ENCODE measurements at places on chromosomes 12 and 14.

DNA sequence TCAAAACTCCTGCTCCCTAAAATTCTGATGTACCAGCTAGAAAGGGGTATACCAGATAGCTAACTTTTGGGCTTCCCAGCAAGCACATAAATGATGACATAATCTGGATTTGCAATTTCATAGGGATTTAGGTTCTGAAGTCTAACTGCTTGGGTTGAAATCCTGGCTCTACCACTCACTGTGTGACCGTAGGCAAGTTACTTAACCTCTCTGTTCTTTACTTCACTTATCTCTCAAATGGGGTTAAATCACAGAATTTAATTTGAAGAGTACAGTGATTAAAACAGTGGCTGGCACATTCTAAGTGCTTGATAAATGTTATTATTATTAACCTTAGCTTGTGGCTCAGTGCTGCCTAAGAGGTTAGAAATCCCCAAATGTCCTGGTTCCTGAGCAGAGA is 49.1 kb upstream of the NUAK1 start:
- no peak for DNase-seq

GRCh38 chr14:92459950-92460421 is 53.6 kb upstream of the RIN3 start:
- no peak for DNase-seq

GRCh38 chr14:77872983-77873382 is 73.1 kb downstream of the ADCK1 start:
- DNase-seq, result no peak

DNA sequence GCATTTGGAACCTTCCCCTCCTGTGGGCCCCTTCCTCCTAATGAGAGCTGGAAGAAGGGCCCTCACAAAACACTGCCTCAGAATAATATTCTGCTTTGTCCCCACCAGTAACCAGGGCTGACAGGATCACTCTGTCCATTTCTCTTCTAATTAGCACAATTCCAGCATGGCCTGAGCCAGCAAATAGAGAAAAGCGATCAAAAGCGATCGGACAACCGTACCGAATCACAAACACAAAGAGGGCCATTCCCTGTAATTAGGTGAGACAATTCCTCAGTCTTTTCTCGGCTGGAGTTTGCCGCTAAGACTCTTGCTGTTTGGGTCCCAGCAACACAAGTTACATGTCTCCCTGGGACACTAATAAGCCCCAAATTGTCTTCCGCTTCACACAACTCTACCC is 35.6 kb upstream of the VSX2 start:
- DNase-seq, result no peak

- DNase-seq, result no peak
These were observed 43.1 kb downstream of the CACNA1C start for GRCh38 chr12:2095878-2096277.

DNA sequence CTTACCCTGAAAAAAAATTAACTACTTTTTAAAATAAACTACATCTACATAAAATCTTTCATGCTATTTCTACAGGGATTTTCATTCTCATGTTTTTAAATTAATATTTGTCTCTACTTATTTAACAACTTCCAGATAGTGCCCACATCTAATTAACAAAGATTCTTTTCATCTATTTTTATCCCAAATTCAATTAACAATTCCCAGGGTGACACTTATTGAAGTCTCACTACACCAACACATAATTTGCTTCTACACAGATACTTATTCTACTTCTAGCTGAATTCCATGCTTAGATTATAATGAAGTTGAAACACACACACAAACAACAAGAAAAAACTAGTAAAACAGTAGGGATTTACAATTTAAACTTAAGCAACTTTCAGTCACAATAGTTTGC is 336.6 kb downstream of the ACSS3 start:
- no peak for DNase-seq

GRCh38 chr12:54053751-54054741 is at the start of gene HOXC4:
Gene HOXC4 (plus strand): TSS chr12:54053835. CDS start chr12:54053923, 88 bp downstream.
- DNase-seq, result no peak

- no peak for DNase-seq
These were observed 15.9 kb downstream of the GALNT8 start for GRCh38 chr12:4736091-4736490.

DNA sequence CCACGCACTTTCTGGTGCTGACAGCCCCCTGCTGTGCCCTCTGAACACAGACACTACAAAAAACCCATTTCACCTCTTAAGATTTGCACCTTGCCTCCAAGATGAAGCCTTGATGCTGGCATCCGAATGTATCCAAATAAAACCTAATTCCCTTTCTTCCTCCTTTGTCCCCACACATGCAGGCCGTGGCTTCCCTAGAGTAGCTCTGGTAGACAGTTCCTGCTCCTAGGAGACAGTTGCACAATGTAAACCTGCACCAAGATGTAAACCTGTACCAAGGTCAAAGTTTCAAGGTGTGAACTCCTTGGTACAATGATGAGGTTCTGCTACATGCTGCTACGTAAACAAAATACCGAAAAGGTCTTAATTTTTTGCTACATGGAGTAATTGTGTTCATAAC is 625 bp upstream of the ABHD12B start:
- DNase-seq, result no peak

- no peak for DNase-seq
These were observed 243.9 kb upstream of the LRIG3 start for GRCh38 chr12:59164226-59164625.

- DNase-seq, result no peak
These were observed 671 bp downstream of the SPTB start for GRCh38 chr14:64878837-64879634.

DNA sequence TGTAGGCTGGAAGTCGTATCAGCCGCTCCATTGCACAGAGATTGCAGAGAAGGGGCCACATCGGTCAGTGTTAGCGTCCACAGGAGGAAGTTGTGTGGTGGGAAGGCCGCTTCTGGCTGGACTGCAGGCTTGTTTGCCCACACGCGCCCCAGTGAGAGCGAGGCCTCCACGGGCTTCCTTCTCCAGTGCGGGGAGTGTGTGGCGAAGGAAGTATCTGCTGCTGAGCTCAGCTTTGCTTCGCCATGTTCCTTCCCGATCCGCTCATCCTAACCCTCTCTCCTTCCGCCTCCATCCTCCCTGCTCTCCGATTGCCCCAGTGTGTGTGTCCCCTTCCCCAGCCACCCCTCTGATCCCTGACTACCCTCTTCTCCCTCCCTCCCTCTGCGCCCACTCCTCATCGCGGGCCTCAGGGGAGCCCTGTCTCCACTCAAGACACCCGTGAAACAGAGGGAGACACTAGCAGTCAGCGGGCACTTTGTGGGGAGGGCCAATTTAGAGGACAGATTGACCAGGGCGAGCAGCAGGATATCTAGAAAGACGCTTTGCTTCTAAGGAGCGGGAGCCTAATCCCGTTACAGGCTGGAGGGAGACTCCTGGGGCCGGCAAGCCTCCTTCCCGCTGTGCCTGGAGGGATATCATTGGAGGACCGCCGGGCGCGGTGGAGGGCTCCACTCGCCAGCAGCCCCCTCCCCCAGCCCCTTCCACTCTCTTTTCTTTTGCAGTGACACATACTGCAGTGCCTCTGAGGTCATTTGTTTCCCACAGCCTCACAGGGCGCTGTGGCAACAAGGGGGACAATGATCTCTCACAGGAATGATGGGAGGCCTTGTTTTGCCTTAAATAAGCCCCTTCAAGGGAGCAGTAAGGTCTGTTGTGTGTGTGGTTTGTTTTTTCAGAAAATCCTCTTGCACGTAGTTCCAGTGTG is 428.8 kb downstream of the ZFP36L1 start:
- DNase-seq, result no peak

GRCh38 chr12:93093243-93093642 is 164.1 kb upstream of the EEA1 start:
- no peak for DNase-seq

DNA sequence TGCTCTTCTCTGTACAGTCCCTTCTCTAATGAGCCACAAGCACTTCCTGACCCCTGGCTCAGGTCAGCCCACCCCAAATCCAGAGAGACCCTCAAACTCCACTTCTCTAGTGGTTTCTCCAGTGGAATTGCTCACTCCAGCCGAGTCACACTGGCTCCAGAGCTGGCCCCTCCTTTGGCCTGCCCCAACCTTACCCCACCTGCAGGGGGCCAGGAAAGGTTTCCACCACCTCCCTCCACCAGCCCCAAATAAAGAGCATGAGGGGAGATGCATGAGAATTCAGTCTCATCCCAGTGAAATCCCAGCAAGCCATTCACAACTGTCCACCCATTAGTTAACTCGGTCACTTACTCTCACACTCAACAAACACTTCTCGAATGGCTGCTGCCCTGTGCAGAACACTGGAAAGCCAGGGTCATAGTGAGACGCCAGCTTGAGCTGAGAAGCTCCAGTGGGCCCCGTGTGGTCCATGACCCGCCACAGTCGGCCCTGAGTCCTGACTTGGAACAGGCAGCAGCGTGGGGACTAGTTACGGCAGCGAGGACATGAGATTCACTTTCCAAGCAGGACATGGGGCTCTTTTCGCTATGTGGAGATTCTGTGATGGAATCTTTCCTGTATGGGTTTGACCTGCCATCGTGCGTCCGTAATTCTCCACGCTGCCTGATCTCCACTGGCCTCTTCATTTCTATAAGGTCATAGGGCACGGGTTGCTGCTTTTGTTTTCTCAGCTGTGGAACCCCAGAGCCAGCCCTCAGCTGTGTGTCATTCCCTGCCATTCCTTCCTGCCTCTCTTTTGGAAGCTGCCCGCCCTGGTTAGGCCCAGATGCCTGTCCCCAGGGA is 44.2 kb downstream of the SLC6A12 start:
- DNase-seq, result no peak

- no peak for DNase-seq
These were observed 4.9 kb downstream of the B4GALNT3 start for GRCh38 chr12:464484-465267.

GRCh38 chr14:91135039-91135438 is 21.2 kb downstream of the DGLUCY start:
- DNase-seq, result no peak

DNA sequence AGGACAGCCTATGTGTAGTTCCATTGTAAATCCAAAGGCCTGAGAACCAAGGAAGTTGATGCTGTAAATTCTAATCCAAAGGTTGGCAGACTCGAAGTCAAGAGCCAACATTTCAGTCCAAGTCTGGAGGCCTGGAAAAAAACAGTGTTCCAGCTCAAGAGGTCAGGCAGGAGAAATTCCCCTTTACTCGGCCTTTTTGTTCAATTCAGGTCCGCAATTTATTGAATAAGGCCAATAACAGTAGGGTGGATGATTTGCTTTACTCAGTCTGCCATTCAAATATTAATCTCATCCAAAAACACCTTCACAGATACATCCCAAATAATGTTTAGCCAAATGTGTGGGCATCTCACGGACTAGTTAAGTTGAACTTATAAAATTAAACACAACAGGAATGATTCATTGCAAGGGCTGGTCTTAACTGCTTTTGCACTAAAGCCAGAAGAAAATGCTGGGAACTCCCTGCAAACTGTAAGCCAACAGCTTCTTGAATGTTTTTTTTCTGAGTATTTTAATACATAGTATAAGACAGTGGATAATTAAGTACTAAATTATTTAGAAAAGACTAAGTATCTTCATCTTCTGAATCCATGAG is 197.4 kb upstream of the GARIN6 start:
- DNase-seq, result no peak

DNA sequence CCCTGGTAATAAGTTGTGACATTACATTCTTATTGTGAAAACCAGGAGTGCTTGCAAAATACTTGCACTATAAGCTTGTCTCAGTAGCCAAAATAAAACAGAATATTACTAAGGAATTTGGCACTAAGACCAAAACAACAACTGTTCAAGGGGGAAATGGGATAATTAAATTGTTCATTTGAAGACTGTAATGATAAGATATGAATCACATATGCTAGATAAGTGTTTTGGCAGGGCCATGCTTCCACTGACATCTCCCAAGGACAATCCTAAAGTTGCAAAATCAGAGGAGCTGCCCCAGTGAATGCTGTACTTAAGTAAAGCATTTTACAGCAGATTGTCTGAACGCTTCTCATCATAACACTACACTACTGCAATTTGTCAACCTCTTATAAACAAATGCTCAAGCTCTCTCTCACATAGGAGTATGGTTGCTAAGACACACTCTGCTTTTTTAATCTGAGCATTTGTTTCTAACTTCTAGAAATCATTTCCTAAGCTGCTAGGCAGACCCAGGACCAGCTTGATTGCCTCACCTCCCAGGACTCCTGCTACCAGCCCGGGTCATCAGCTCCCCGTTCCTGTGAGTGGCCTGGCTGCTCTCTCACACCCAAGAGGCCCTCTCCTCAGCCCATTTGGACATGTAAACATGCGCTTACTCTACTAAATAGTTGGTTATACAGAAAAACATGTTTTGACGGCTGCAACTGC is 191.5 kb downstream of the PAX9 start:
- no peak for DNase-seq

DNA sequence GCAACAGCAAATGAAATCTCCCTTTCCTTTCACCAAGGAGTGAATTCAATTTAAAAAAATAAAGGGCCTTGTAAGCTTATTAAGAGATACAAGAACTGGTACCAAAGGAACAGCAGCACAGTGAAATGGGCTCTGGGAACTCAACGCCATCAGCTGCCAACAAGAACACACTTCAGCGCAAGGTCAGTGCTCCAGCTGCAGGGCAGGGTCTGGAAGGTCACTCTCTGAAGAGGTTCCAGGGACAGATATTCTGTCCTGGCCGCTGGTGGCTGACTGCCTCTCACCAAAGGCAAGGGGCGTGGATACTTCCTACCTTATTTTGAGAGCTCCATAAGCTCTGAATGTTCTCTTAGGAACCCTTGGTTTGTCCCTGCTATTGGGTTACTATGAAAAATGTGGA is 186.6 kb downstream of the CALM1 start:
- no peak for DNase-seq

GRCh38 chr14:58752771-58753201 is 115.0 kb downstream of the DACT1 start:
- no peak for DNase-seq

GRCh38 chr14:75425446-75425845 is 2.4 kb upstream of the JDP2 start:
- no peak for DNase-seq

DNA sequence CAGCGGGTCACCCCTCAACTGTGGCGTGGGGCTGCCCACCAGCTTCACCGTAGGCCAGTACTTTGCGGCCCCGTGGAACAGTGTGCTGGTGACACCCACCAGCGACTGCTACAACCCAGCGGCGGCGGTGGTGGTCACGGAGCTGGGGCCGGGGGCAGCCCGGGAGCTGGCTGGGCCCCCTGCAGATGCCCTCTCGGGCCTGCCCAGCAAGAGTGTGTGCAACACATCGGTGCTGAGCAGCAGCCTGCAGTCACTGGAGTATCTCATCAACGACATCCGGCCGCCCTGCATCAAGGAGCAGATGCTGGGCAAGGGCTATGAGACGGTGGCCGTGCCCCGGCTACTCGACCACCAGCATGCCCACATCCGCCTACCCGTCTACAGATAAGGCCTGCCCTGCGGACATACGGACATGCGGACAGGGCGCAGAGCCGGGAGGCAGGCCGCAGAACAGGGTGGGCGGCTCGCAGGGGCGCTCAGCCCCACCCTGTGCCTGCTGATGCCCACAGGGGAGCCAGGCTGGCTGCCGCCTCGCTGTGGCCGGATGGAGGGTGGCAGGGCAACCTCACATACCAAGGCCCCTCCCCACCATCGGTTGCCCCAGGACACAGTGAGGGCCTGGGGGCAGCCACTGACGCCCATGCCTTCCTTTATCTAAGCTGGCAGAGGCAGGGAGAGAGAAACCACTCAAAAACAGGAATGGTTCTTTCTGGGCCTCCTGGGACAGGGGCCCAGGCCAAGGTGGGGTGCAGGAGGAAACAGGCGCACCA is 55.5 kb downstream of the FAM222A start:
- DNase-seq, result no peak

- DNase-seq, result no peak
These were observed 28.4 kb upstream of the SFSWAP start for GRCh38 chr12:131682510-131682895.
